Urothelium cell line (cell line): ENCODE measurements at places on chromosomes 1 and 21.
A peak's percentile ranks its signal among the peaks of the same experiment; 100 is the strongest.

GRCh38 chr1:28439320-28439719, 66.5 kb upstream of the RCC1 start:
- no peak for DNase-seq

DNA sequence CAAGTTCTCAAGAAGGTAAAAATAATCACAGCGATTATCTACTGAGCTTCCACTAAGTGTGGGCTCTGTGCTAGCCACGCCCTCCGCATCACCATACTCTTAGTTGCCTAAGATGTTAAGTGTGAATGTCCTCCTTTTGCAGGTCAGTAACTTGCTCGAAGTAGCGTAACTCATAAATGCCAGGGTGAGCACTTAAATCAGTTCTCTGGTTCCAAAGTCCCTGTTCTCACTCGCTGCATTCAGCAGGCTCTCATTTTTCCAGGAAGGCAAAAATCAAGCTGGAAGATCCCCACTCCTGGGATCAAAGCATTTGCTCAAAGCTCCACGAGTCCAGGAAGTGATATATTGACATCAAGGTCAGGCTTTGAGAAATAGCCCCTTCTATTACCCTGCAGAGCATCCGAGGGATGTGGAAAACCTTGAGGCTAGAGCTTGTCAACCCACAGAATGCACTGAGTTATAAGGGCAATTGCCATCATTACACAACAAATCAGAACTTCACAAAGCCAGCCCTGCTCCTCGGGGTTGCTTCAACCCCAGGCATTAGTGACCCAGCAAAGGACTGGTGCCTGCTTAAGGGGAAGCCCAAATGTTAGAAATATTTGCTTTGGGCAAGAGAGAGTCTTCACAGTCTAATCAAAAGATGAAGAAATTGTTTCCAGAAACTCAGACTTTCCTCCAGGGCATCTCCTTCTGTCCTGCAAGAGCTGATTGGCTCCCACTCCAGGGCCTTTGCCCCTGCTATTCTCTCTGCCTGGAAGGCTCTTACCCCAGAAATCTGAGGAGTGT, 19.5 kb downstream of the SLC30A1 start:
- no peak for DNase-seq

DNA sequence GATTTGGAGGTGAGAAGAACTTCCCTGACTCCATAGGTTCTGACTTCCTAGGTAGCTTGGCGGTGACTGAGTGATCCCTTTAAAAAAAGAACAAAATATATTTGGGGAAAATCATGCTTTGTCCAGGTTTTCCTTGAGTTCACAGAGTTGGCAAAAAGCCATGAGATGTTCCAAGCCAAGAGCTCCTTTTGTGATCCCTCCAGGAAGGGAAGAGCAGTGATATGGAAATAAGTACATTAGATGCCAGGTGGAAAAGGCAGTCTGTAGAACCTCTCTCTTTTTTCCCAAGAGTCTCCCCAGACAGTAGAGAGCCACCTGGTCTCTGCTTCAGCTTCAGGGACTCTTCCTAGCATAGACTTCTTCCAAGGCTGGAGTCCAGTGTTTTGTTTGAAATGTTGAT, 10.2 kb downstream of the TLCD4 start:
- DNase-seq, result no peak

DNA sequence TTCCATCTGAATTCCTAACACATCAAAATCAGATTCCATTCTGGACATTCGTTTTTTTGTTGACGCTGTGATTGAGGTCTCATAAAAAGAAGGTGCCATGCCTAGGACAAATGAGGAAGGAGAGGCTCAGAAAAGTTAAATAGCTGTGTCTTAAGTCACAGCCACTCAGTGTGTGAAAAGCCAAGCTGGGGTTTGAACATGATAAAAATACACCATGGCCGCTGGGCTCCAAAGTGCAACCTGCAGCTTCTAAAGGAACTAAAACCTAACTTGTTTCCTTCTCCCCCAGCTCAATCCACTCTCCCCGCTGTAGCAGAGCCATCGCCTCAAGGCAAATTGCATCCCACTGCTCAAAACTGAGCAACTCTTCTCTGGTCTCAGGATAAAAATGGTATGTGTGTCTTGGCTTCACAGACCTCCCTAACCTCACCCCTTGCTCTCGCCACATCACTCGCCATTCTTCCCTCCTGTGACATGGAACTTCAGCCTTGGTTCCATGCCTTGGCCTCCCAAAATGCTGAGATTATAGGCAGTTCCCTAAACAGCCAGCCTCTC, 22.1 kb upstream of the FAM20B start:
- no peak for DNase-seq

GRCh38 chr21:16794950-16795349, 717.9 kb upstream of the CXADR start:
- peak; percentile 50 for DNase-seq

- no peak for DNase-seq
Observed at GRCh38 chr1:24584171-24584647, 28.3 kb downstream of the NCMAP start.

- DNase-seq, result peak; percentile 9
Observed at GRCh38 chr1:64743954-64744491, 852 bp upstream of the RAVER2 start.

GRCh38 chr1:205774198-205775014, 876 bp downstream of the RAB29 start:
- DNase-seq, result peak; percentile 36

DNA sequence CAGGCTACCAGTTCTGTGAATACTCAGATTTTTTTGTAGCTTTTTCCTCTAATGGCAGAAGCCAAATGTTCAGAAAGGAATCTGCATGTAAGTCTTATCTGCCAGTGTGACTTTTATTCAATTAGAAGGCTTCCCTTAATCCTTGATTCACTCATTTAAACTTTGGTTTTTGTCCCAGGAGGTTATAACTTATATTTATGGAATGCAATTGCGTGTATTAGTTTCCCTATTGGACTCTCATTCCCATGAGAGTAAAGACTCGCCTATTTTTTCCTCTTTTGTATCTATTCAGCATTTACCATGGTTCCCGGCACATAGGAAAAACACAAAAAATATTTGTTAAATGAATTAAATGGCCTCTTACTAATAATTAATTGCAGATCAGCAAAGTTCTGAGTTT, 3.5 kb downstream of the NTMT2 start:
- DNase-seq, result no peak

DNA sequence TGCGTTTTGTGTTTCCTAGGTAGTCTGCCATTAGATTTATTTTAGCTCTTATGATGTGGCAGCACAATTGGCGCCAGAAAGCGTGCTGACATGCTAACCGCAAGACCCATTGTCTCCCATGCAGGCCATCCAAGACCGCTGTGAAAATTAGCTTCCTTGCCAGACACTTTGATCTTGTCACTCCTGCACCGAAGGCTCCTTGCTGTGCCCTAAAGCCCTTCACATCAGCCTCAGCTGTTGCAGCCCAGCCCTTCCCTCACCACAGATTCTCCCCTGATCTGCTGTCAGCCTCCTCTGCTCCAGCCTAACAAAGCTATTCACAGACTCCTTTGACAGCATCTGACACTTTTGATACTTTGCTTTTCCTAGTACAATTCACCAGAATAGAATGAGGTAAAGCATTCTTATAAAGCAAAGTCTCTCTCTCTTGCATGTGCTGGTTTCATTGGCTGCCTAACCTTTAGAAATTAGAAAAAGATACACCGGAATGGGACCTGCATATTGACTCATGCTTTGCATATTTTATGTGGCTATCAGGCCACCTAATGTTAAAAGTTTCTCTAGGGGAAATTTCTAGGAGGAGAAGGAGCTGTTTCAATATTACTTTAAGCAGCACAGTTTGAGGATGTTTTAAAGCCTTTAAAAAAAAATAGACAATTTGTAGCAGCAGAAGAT, 280.3 kb upstream of the FMN2 start:
- no peak for DNase-seq

GRCh38 chr1:85451236-85451830, 13.6 kb downstream of the DDAH1 start:
- DNase-seq, result no peak

DNA sequence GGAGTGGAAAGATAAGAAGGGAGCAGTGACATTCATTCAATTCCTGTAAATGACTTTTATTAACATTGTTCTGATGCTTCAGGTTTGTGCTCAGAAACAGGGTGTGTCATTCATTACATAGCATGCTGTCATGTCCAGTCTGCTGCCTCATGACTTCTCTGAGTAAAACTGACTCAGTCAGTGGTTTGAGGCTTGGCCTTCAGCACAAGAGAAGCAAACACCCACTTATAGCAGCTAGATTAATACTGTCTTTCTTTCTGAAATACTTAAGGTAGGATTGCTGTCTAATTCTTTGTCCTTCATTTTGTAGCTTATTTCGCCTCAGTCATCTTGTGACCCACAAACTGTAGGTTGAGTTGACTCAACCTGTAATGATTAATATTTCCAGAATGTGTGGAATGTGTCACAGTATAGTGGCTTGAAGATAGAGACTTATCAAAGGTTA, 32.9 kb downstream of the RASAL2 start:
- DNase-seq, result peak; percentile 61

DNA sequence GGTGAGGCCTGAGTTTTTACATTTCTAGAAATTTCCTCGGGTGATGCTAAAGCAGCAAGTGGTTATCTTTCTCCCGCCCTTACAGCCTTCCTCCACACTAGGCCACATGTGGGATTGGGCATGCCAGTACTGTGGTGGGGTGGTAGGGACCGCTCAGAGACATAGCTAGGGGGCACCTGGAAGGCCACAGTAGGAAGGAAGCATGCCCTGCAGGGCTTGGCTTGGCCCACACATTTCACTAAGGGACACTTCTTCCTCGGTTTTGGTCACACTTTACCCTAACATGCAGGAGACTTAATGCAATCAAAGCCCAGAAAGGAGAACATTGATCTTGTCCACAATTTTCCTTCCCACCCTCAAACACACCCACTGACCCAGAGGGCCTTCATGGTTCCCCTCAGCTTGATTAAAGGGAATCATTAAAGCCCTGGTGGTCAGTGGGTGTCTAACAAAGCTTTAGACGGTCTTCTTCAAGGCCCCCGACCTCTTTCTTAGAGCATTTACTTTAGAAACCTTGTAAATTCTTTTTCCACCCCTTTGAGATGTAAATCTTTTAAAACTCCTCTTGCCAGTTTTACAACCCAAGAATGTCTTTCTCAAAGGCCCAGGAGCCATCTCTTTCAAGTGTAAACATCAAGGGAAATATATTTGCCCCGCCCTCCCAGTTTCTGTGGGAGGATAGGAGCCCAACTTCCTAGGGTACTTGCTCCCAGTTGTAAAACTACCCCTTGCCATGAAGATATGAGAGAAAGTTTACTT, 246.4 kb upstream of the PTBP2 start:
- DNase-seq, result no peak

- DNase-seq, result no peak
Observed at GRCh38 chr1:2495546-2495945, 19.5 kb downstream of the PLCH2 start.
